ENCODE measurements at places on chromosomes 7 and 10.

- no peak for DNase-seq
Measured at GRCh38 chr7:27387864-27388263, 145.3 kb downstream of the EVX1 start.

- DNase-seq = no peak
Measured at GRCh38 chr7:31545549-31545948, 31.7 kb downstream of the ITPRID1 start.

- DNase-seq = no peak
Measured at GRCh38 chr7:155798673-155799439, 13.4 kb downstream of the SHH start.

- DNase-seq = no peak
Measured at GRCh38 chr7:23175938-23176337, 5.9 kb upstream of the NUP42 start.

DNA sequence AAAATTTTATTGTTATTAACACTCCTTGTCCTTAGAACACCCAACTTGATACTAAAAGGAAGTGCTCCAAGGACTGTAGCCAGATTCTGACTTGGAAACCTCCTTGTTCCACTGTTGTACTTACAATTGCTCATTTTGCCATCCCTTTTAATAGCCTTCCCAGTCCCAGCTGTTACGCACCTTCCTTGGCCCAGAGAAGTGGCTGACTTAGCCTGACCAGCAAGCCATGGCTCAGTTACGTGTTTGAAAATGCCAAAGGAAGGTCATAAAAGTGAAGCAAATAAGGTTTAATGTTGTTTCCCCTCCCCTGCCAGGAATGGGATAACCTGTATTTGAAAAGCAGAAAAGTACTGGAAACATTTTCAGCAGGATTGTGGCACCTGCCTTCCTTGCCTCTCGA lies 3.7 kb upstream of the ANKRD1 start:
- no peak for DNase-seq

GRCh38 chr7:27603813-27604212 lies 58.9 kb downstream of the HIBADH start:
- no peak for DNase-seq

DNA sequence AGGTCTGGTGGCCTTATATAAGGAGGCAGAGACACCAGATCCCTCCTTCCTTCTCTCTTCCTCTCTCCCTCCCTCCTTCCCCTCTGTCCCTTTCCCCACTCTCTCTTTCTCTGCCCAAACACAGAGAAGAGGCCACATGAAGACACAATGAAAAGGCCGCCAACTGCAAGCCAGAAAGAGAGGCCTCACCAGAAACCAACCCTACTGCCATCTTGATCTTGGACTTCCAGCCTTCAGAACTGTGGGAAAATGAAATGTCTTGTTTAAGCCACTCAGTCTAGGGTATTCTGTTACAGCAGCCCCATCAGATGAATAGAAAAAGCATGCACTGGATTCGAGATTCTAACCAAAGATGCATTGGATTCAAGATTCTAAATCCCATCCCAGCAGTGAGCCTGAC lies 168.1 kb downstream of the FAM107B start:
- no peak for DNase-seq
